ENCODE measurements at places on chromosomes 16 and 17. TPM values are rescaled to one million over a fixed set of nuclear protein-coding genes. Genes with fewer than 3 reads are reported as not detected.

GRCh38 chr17:2137342-2138098 lies 82.6 kb downstream of the HIC1 start:
- peak overlapping the region; percentile 77 for H3K27ac ChIP-seq
- H3K4me3 ChIP-seq = peak overlapping the region; percentile 69
- H3K27me3 ChIP-seq = no peaks in the 10 kb centered on the region
- peaks cover 3% of the 10 kb centered on the region for H3K36me3 ChIP-seq

GRCh38 chr17:290121-290521 lies 62.5 kb downstream of the RPH3AL start:
- H3K27me3 ChIP-seq = no peaks in the 10 kb centered on the region
- no peaks in the 10 kb centered on the region for H3K36me3 ChIP-seq
- H3K4me1 ChIP-seq = peaks cover 15% of the 10 kb centered on the region
- no peak overlapping the region for H3K4me3 ChIP-seq

- H3K27me3 ChIP-seq = no peaks in the 10 kb centered on the region
- H3K27ac ChIP-seq = no peak overlapping the region
- H3K36me3 ChIP-seq = no peaks in the 10 kb centered on the region
- H3K4me3 ChIP-seq = no peak overlapping the region
Observed at GRCh38 chr17:60792250-60792898, 114.7 kb downstream of the BCAS3 start.

GRCh38 chr17:56064506-56064905 lies 88.8 kb upstream of the ANKFN1 start:
- H3K4me3 ChIP-seq = no peak overlapping the region
- H3K27ac ChIP-seq = no peak overlapping the region
- peaks cover 14% of the 10 kb centered on the region for H3K27me3 ChIP-seq
- DNase-seq = no peak
- no peaks in the 10 kb centered on the region for H3K4me1 ChIP-seq

- no peak overlapping the region for H3K4me3 ChIP-seq
- peaks cover 9% of the 10 kb centered on the region for H3K4me1 ChIP-seq
- no peaks in the 10 kb centered on the region for H3K36me3 ChIP-seq
- no peak for DNase-seq
- H3K27me3 ChIP-seq = no peaks in the 10 kb centered on the region
Observed at GRCh38 chr16:29765167-29766032, 12.7 kb upstream of the ZG16 start.

The PIK3R6 gene
- total RNA-seq = not detected

The PLA2G10 gene
- 1.3 TPM for total RNA-seq

- no peak overlapping the region for H3K4me3 ChIP-seq
- H3K36me3 ChIP-seq = no peaks in the 10 kb centered on the region
- peaks cover 8% of the 10 kb centered on the region for H3K4me1 ChIP-seq
- no peaks in the 10 kb centered on the region for H3K27me3 ChIP-seq
- no peak overlapping the region for H3K27ac ChIP-seq
Observed at GRCh38 chr17:20784100-20784665, 204.7 kb downstream of the CDRT15L2 start.

DNA sequence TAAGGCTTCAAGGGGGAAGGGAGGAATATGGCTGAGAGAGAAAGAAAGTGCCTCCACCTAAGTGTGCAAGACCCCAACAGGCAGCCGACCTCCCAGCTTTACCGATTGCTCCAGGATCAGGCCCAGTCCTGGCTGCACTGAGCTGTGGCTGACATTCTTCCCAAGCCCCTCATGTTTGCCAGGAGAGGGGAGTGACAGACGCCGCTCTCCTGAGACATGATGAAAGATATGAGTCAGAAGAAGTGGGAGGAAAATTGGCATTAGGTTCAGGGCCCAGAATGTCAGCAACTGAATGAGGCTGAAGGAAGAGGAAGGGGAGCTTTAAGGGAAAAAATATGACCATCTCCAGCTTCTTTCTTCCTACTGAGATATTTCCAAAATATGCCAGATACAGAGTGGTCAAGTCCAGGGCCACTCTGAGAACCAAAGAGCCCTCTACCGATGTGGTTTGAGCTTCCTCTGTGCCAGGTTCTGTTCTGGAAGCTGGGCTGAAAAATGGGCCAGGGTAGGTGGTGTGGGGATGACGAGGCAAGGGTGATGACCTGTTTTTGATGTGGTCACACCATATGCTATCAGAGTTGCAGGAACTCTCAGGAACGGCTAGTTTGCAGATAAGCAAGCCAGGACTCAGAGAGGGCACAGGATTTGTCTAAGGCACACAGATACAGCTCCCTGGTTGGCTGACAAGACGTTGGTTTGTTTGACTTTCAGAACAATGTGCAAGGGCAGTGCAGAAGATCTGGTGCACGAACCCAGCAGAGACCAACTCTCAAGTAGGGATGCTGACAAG lies 176.7 kb downstream of the SOX9 start:
- no peaks in the 10 kb centered on the region for H3K36me3 ChIP-seq
- H3K4me1 ChIP-seq = no peaks in the 10 kb centered on the region
- peaks cover 3% of the 10 kb centered on the region for H3K27me3 ChIP-seq
- DNase-seq = no peak
- no peak overlapping the region for H3K4me3 ChIP-seq
- H3K27ac ChIP-seq = no peak overlapping the region

DNA sequence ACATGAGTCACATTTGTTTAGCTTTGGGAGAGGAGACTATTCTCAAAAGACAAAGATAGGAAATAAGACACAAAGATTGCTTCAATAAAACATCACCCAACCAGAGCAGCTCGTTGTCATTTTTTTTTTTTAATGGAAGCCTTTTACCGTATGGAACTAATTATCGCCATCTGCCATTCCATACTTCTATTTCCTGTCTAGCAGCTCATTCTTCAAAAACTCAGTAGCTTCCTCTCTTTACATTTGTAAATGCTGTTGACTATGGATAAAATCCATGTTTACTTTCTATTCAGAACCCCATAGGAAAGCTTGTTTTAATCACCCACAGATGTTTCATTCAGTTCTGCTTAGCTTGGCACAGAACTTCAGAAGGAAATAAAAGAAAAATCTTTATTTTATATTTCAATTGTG lies 110.0 kb upstream of the PSMD7 start:
- peaks cover 10% of the 10 kb centered on the region for H3K4me1 ChIP-seq
- peak overlapping the region; percentile 9 for H3K27ac ChIP-seq
- no peak overlapping the region for H3K4me3 ChIP-seq
- no peaks in the 10 kb centered on the region for H3K36me3 ChIP-seq
- DNase-seq = no peak
- no peaks in the 10 kb centered on the region for H3K27me3 ChIP-seq
